GM23248 (cell line): ENCODE measurements at places on chromosomes 16 and 17. TPM values are rescaled to one million over a fixed set of nuclear protein-coding genes. Genes with fewer than 3 reads are reported as not detected.

The CHD9NB gene
- 0.22 and 0.25 TPM in 2 replicates for total RNA-seq

GRCh38 chr16:28572696-28573510, 19.2 kb downstream of the SGF29 start:
- DNase-seq = peak; percentile 19
- no peak overlapping the region for H3K27ac ChIP-seq
- no peaks in the 10 kb centered on the region for H3K4me1 ChIP-seq

- H3K4me1 ChIP-seq = peaks cover 33% of the 10 kb centered on the region
- H3K36me3 ChIP-seq = no peaks in the 10 kb centered on the region
- peak; percentile 94 for DNase-seq
- peak overlapping the region; percentile 40 for H3K27ac ChIP-seq
- no peaks in the 10 kb centered on the region for H3K27me3 ChIP-seq
These were observed 14.0 kb upstream of the MPRIP start for GRCh38 chr17:17028059-17028877.

GRCh38 chr17:6343191-6343590, 91.7 kb downstream of the AIPL1 start:
- H3K4me3 ChIP-seq = no peak overlapping the region
- H3K4me1 ChIP-seq = no peaks in the 10 kb centered on the region
- no peaks in the 10 kb centered on the region for H3K27me3 ChIP-seq
- no peak overlapping the region for H3K27ac ChIP-seq
- DNase-seq = no peak

DNA sequence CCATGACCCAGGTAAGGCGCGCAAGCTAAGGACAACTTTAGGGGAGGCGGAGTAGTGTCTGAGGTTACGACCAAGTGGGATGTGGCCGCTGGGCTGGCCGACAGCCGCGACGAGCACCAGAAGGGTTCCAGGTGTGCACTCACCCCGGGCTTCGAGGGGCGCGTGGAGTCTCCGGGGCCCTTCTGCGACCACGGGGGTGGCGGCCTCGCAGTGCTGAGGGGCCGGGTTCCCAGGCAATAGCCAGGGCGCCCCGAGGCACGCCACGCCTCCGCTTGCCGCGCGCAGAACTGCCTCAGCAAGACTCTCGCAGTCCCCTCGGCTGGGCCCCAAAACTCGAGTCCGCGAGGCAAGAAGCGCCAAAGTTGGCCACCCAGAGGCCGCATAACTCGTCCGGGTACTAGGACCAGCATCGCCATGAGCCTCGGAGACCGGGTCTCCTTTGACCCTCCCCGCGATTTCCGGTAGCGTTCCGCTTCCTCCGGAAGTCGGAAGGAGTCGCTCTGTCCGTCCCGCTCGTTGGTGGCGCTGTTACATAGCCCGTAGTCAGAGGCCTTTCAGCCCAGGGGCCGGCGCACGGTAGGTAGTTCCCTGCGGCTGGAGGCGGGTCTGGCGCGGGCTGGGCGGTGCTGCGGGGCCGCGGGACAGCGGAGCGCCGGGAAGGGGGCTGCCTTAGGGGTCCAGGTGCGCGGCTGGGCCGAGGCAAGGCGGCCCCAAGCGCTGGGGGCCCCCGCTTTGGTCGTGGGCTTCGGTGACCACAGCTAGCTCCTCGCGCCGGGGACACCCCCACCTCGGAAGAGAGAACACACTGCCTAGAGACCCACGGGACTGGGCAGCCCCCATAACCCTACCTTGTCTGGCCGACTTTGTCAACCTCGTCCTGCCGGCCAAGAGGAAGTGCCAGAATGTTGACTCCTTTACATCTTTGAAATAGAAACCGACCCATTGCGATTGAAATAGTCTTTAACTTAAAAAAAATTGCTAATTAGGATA, at the start of the genes ADPRM and SCO1:
TSS of gene ADPRM (plus strand) at position 503 of the 990 bp plus-strand sequence. CDS start 7,333 bp downstream, outside the sequence.
TSS of gene SCO1 (minus strand) at position 442 of the 990 bp plus-strand sequence. CDS start at position 416, 26 bp downstream.
- H3K27me3 ChIP-seq = no peaks in the 10 kb centered on the region
- H3K4me1 ChIP-seq = peaks cover 25% of the 10 kb centered on the region
- peaks cover 24% of the 10 kb centered on the region; the same call in 1 of the 2 replicates for H3K36me3 ChIP-seq
- peak within 1 kb of the TSS; percentile 86 for H3K27ac ChIP-seq
